ENCODE measurements at places on chromosomes 7 and 10. TPM values are rescaled to one million over a fixed set of nuclear protein-coding genes. Genes with fewer than 3 reads are reported as not detected.

DNA sequence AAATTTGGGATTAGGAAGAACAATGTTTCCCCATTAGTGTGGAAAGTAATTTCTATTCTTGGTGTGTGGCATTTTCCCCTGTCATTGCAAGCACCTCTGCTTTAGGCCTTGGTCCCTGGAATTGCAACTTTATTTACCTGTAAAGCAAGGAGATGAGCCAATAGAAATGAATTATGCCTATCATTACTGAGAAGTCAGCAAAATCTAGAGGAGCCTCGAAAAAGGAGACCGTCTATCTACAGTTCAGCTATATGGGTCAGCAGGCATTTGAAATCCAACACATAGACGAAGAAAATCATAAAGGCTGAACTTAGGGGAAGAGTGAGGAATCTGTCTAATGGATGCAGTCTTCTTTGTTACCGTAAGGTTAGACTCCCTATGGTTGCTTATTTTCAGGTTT, 161.1 kb downstream of the CCDC71L start:
- DNase-seq = no peak

DNA sequence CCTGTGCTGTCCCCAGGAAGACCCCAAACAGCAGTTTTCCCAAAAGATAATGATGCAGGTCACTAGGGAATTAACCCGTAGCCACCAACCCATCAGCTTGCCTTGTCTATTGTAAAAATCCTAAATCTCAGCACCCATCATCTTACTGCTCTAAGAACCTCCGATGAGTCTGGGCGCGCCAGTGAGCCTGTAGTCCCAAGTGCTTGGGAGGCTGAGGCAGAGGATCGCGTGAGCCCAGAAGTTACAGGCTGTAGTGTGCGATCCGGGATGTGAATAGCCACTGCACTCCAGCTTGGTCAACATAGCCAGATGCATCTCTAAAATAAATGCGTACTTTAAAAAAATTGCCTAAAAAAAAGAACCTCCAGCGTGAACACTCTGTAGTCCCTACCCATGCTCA, 951 bp downstream of the AS3MT start:
- DNase-seq = no peak

DNA sequence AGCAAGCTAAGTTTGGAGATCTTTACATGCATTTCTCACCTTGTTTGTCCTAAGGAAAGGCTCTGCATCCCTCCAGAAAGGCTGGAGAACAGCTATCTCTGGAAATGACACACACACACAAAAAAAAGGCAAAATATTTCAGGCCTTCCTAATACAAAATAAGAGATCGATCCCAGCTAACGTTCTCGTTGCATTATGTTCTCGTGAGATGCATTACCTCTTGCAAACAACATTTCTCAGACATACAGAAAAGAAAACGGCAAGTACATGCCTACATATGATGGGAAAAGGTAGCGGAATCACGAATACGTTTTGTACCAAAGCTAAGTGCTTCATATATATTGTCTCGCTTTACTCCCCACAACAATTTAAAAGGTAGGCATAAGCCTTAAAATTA, 488 bp downstream of the MTERF1 start:
- DNase-seq = peak; percentile 17

Gene HABP2
- not detected for total RNA-seq

DNA sequence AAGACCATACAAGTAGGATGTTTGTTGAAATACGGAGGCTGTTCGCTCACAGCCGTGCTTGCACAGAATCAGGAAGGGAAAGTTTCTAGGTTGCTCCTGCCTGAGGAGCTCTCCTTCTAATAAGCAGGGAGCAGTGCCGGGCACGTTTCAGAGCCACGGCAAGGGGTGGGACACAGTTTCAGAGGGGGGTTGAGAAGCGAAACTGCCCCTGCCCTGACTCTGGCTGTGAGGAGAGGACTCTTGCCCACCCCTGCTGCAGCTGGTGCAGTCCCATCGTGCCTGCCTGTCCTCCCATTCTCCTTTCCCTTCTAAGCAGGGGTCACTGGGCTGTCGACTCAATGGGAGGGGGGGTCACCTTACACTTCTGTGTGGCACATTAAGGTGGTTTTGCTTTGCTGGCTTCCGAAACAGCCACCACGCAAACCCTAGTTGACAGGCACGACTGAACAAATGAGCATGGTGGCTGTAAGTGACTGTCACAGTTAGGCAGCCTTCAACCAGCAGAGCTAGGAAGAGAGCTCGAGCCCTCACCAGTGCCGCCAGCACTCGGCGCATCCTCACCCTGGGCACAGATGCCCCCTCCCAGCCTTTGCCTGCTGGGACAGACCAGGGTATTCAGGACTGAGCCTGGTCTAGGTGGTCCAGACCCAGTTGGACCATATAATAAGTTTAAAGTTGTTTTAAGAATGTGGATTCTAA, 37.5 kb downstream of the ZNF467 start:
- DNase-seq = no peak

Gene ADK
- 96.8 TPM for total RNA-seq

GRCh38 chr10:49109669-49110340, 5.5 kb downstream of the VSTM4 start:
- DNase-seq = peak; percentile 86

GRCh38 chr7:140683657-140684056, 10.9 kb downstream of the ADCK2 start:
- DNase-seq = no peak

Gene SLC16A12
- 0.90 TPM for total RNA-seq

Gene STEAP1
- total RNA-seq = 83.4 TPM

DNA sequence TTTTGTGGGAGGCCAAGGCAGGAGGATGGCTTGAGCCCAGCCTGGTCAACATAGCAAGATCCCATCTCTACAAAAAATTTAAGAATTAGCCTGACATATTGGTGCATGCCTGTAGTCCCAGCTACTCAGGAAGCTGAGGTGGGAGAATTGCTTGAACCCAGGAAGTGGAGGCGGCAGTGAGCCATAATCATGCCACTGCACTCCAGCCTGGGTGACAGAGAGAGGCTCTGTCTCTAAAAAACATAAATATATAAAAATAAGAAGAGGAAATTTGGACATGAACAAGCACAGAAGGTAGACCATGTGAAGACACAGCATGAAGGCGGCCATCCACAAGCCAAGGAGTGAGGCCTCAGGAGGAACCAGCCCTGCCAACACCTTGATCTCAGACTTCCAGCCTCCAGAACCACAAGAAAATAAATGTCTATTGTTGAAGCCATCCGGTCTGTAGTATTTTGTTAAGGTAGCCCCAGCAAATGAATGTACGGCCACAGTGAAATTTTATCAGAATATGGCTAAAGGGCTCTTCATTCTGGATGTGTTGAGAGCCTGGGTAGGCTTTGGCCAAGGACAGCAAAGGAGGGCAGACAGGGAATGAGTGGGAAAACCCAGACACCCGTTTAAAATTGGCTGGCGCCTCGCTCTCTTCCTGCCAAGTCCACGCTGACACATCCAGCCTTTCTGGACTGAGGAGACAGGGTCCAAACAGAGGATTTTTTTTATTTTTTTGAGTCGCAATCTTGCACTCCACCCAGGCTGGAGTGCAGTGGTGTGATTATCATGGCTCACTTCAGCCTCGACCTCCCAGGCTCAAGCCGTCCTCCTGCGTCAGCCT, 12.9 kb upstream of the GRID2IP start:
- peak; percentile 76 for DNase-seq

GRCh38 chr7:24051651-24052050, 232.3 kb upstream of the NPY start:
- no peak for DNase-seq

DNA sequence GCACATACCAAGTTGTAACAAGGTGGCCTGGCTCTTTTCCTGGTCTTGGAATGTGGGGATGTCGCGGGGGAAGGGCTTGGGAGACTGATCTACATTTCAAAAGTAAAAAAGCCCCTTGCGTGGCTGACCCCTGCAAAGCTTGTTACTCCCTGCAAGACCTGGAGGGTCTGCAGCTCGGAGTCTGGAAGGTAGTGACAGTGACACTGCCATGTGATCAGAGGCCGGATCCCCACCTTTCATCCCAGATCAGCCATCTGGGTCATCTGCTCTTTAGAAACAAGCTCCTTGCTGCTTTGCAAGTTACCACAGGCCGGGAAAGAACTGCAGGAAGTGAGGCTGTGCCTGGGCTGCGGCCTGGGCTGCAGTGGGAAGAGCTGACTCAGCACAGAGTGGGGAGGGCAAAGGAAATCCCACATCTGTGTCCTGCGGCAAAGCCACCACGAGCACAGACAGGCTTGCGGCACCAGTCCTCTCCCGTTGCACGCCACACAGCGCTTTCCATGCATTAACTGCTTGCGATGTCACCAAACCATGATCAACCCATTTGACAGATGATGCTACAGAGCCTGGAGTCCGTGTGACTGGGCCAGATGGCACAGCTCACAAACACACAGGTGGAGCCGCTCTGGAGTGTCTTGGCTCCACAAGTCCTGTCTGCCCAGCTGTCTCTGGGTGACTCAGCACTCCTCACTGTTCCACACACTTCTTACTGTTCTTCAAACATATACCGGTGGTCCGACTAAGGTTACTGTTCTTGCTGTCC, 97.7 kb downstream of the SH3PXD2A start:
- peak; percentile 39 for DNase-seq

DNA sequence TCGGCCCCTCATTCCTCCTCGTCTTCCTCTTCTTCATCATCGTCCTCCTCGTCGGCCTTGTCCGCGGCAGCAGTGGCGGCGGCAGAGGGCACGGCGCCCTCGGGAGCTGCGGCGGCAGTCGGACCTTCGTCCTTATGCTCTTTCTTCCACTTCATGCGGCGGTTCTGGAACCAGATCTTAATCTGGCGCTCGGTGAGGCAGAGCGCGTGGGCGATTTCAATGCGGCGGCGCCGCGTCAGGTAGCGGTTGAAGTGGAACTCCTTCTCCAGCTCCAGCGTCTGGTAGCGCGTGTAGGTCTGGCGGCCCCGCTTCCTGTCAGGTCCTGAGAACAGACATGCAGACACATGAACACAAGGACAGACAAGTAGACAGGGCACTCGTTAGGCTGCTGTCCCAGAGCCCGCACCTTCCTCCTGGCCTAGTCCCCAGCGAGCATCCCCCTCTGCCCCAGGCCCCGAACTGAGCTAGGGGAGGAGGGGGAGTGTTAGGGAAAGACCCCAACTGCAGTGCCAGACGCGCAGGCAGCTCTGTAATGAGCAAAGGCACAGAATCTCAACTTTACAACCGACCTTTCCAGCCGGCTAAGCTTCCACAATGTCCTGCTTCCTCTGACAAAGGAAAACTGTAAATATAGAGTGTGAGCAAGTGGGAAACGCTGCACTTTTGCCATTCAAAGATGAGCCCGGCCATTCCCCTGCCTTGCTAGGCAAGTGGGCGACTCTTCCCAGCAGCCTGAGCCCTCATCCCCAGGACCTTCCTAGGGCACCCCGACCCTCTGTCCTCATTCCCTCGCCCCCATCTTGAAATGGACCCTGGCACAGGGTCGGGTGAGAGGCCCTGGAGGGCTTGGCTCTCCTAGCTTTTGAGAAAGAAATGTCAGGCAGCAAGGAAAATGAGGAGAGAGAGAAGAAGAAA, 1.3 kb downstream of the HOXA7 start:
- no peak for DNase-seq

- no peak for DNase-seq
Measured at GRCh38 chr10:528173-529165, 161.0 kb downstream of the DIP2C start.

DNA sequence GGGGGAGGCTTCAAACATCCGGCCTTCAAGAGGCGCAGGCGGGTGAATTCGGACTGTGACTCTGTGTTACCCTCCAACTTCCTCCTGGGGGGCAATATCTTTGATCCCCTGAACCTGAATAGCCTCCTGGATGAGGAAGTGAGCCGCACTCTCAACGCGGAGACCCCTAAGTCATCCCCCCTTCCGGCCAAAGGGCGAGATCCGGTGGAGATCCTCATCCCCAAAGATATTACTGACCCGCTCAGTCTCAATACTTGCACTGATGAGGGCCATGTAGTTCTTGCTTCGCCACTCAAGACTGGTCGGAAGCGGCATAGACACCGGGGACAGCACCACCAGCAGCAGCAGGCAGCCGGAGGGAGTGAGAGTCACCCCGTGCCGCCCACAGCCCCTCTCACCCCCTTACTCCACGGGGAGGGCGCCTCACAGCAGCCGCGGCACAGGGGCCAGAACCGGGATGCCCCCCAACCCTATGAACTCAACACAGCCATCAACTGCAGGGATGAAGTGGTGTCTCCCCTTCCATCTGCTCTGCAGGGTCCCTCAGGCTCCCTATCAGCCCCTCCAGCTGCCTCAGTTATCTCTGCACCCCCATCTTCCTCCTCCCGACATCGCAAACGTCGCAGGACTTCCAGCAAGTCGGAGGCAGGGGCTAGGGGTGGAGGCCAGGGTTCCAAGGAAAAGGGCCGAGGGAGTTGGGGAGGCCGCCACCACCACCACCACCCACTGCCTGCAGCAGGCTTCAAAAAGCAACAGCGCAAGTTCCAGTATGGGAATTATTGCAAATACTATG, 1.1 kb downstream of the MEPCE start:
- DNase-seq = no peak

- peak; percentile 76 for DNase-seq
Measured at GRCh38 chr10:68578974-68579373, 18.8 kb downstream of the TET1 start.

GRCh38 chr7:13656330-13656729, 333.1 kb downstream of the ETV1 start:
- no peak for DNase-seq

Gene POLR2J2
- 11.4 TPM for total RNA-seq

Gene COG5
- total RNA-seq = 53.1 TPM

- peak; percentile 46 for DNase-seq
Measured at GRCh38 chr10:24989867-24990266, 26.1 kb downstream of the ENKUR start.

All from fibroblast of the aortic adventitia (primary cell).